Aorta (tissue), 5 donors: ENCODE measurements at places on chromosomes 3 and 15. TPM values are rescaled to one million over a fixed set of nuclear protein-coding genes. Genes with fewer than 3 reads are reported as not detected.

DNA sequence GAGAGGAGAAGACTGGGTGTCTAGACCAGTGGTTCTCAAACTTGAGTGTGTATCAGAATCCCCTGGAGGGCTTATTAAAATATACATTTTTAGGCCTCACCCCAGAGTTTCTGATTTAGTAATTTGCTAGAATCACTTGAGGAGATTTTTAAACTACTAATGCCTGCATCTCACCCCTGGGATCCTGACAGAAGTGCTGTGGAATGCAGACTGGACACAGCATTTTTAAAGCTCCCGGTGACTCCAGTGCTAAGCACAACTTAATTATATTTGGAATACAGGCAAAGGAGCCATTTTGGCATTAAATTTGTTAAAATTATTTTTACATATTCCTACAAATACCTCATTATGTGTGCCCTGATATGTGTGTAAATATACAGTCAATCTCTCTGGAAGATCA lies 26.7 kb upstream of the COL6A6 start:
- H3K36me3 ChIP-seq: no peaks in the 10 kb centered on the region
- no peaks in the 10 kb centered on the region for H3K27me3 ChIP-seq
- H3K4me1 ChIP-seq: no peaks in the 10 kb centered on the region
- DNase-seq: no peak

DNA sequence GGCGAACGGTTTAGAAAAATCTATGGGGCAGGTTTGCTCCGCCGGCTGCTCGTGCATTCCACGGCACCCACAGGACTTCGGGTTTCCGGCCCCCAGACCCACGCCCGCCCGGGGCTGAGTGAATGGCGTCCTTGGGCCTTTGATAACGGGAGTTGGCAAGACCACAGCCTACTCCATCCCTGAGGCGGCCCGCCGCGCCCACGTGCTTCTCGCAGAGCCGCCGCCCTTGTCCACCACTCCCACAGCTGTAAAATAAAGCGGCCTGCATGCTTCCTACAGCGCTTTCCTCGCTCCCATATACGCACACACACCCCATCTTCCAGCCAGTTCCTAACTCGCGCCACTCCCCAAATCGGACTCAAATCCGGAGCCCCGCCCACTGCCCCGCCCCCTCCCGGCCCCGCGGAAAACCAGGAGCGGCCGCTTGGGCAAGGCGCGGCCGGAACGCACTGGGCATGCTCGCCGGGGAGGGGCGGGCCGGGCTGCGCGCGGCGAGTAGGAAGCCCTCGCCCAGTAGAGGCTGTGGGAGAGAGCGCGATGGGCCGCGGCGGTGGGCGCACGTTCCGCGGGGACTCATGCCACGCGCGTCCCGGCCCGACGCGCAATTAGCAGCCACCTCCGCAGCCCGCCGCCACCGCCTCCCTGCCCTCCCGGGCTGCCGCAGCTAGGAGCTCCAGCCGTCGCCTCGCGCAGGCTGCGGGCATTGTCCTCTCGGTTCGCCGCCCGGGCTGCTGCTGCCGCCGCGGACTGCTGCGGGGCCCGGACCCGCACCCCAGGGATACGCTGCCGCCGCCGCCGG lies at the start of gene RAP2B:
Gene RAP2B (plus strand): TSS at position 513 of the 799 bp plus-strand sequence. CDS start 468 bp downstream, outside the sequence.
- H3K27ac ChIP-seq: peak within 1 kb of the TSS; percentile 29
- peak; percentile 98 for DNase-seq
- H3K4me1 ChIP-seq: no peaks in the 10 kb centered on the region
- H3K36me3 ChIP-seq: no peaks in the 10 kb centered on the region

The DPPA4 gene
- total RNA-seq: not detected

- no peaks in the 10 kb centered on the region for H3K36me3 ChIP-seq
These were observed 190.7 kb upstream of the NDN start for GRCh38 chr15:23877502-23878412.

The CTXN2 gene
- total RNA-seq: not detected

GRCh38 chr3:81695302-81695701 lies 66.1 kb downstream of the GBE1 start:
- no peaks in the 10 kb centered on the region for H3K27me3 ChIP-seq
- DNase-seq: no peak
- H3K4me1 ChIP-seq: no peaks in the 10 kb centered on the region
- H3K27ac ChIP-seq: no peak overlapping the region
- H3K36me3 ChIP-seq: peaks cover 3% of the 10 kb centered on the region
- H3K4me3 ChIP-seq: no peak overlapping the region

DNA sequence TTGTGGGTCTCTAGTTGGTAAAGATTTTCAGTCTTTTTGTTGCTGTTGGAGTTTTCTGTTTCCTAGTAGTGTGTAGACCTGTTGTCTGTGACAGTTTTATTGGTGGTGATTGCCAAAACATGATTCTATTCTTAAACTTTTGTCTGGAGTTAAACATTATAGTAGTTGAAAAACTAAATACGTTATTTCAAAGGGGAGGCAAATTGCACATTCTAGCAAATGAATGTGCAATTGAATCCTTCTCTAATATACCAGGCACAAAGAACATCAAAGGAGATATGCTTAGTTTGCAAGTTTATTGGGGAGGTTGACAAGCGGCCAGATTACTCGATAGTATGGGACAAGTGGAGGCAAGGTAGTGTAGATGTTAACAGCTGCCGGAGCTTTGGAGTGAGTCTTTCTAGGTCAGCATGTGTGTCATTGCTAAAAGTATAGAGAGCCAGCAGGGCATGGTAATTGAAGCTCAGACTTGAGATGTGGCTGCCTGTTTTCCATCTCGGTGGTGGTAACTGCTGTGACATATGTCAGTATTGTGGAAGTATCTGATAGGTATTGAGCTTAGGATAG lies 20.6 kb downstream of the CHD2 start:
- H3K36me3 ChIP-seq: peaks cover 2% of the 10 kb centered on the region
- peaks cover 11% of the 10 kb centered on the region for H3K4me1 ChIP-seq
- H3K27me3 ChIP-seq: no peaks in the 10 kb centered on the region
- H3K4me3 ChIP-seq: no peak overlapping the region
- peak overlapping the region; percentile 57 for H3K27ac ChIP-seq
- DNase-seq: no peak

DNA sequence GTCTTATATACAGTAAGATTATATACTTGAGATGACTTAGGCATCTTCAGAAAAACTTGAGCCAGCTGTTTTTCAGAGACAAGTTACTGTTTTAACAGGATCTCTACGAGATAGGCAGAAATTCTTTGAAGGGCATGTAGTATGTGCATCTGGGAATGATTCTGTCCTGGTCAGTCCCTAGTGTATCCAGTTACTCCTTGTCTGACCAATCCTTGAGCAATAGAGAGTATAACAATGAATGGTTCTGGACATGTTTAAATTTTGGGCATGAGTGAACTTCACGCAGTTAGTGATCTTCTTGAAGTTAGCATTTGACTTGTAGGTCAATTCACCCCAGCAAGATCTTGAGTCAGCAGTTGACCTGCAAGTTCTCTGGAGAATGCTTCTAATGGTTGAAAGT lies 24.7 kb upstream of the HHLA2 start:
- H3K4me1 ChIP-seq: no peaks in the 10 kb centered on the region
- H3K27me3 ChIP-seq: no peaks in the 10 kb centered on the region
- no peak overlapping the region for H3K27ac ChIP-seq
- DNase-seq: no peak
- no peak overlapping the region for H3K4me3 ChIP-seq
- H3K36me3 ChIP-seq: no peaks in the 10 kb centered on the region

The PAQR5 gene
- 1.9 TPM for total RNA-seq

The LACTB gene
- total RNA-seq: 12.6 TPM

The CMC1 gene
- total RNA-seq: 16.0 TPM

- no peak overlapping the region for H3K27ac ChIP-seq
- no peaks in the 10 kb centered on the region for H3K27me3 ChIP-seq
- no peak overlapping the region for H3K4me3 ChIP-seq
These were observed 337.8 kb upstream of the NR2E3 start for GRCh38 chr15:71472566-71472965.

GRCh38 chr3:183875411-183875810 lies 9.3 kb downstream of the PARL start:
- no peaks in the 10 kb centered on the region for H3K4me1 ChIP-seq
- no peak for DNase-seq
- H3K27me3 ChIP-seq: no peaks in the 10 kb centered on the region
- H3K27ac ChIP-seq: no peak overlapping the region
- no peak overlapping the region for H3K4me3 ChIP-seq

GRCh38 chr15:80991421-80991820 lies 1.8 kb upstream of the MESD start:
- H3K27me3 ChIP-seq: no peaks in the 10 kb centered on the region
- H3K27ac ChIP-seq: no peak overlapping the region
- H3K36me3 ChIP-seq: no peaks in the 10 kb centered on the region
- DNase-seq: peak; percentile 74
- H3K4me1 ChIP-seq: peaks cover 5% of the 10 kb centered on the region

DNA sequence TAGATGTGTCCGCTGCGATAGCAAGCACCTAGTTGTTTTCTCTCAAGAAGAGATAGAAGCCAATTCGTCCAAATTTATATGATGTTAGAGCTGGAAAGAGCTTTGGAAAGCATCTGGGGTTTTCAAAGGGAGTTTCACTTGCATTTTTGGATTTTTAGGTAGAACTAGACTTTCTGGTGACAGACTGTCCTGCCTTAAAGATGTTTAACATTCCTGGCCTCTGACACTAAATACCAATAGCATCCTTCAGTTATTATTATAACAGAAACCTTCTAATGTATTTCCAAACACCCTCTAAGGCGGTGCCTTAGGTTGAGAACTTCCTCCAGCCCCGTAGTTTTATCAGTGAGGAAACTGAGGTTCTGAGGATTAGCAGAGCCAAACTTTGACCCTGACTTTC lies 305.3 kb downstream of the SATB1 start:
- no peak for DNase-seq
- no peaks in the 10 kb centered on the region for H3K4me1 ChIP-seq
- H3K27me3 ChIP-seq: no peaks in the 10 kb centered on the region
- no peak overlapping the region for H3K4me3 ChIP-seq
- H3K27ac ChIP-seq: no peak overlapping the region
- no peaks in the 10 kb centered on the region for H3K36me3 ChIP-seq

The TRPM1 gene
- not detected for total RNA-seq

The GP9 gene
- total RNA-seq: not detected

- peak; percentile 81 for DNase-seq
- no peaks in the 10 kb centered on the region for H3K36me3 ChIP-seq
- H3K27me3 ChIP-seq: no peaks in the 10 kb centered on the region
- no peak overlapping the region for H3K4me3 ChIP-seq
These were observed 59.1 kb downstream of the CORO2B start for GRCh38 chr15:68637767-68638404.

DNA sequence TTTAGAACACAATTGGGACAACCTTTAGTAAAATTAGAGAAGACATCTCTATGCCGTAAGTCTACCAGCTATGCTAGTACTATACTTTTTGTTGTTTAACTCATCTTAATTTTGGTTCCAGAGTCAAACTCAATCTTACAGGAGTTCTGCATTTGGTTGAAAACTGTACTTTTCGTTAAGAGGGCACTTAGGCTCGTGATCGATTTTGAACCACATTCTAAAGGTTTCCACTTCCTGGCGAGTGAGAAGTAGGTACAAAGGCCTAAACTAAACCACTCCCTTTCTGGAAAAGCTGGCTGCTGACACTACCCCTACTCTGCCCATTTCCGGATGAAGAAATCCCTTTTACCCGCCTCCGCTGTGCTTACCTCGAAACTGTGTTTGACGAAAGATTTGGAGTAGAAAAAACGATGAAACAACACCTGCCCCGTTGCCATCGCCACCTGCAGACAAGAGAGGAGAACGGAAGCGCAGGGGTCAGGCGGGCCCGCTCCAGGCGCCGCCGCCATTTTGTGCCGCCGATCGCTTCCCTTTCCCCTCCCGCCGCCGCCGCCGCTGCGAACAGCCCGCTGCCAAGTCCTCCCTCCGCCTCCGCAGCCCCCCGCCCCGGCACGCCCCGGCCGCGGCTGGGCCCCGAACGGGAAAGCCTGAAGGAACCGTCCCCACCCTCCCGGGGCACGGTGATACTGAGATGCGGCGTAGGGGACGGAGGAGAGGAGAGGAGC lies 748 bp downstream of the CCNL1 start:
- H3K27me3 ChIP-seq: no peaks in the 10 kb centered on the region
- H3K4me1 ChIP-seq: no peaks in the 10 kb centered on the region
- peak; percentile 75 for DNase-seq
- peak overlapping the region; percentile 99 for H3K27ac ChIP-seq

DNA sequence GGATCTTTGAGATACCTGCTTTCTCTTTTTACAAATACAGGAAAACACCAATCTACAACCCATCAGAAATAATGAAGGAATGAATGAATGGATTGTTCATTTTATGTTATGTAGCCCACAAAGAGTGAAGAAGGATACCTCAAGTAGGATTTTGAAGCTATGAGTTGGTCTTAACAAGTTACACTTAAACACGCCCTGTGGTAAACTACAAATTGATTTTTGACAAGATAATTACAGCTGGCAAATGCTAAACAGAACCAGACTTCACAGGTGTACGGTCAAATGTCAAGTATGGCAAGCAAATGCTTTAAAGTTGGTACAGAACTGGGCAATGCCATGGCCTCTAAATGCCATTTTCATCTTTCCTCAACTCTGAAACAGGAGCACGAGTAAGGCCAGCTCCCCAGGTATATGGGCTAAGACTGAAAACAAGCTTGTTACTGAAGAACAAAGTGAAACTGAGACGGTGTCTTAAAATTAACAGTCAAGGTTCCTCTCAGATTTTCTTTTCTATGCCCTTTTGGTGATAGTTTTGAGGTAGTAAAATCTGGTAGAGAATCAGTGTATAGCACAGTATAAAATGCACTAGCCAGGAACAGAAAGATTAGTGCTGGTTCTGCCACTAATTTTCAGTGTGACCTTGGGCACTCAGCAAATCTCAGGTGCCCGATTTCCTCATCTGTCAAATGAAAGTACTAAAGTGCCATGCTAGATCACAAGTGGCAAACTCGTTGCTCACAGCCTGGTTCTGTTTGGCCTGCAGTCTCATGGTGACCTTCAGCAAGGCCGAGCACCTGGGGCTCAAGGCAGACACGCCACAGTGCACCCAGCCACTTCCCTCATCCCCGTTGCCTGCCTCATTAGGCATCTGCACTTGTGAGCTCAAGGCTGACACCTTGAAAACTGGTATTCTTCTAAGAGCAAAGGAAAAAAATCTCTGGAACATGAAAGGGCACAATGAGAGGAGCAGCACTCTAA lies 9.5 kb downstream of the RUVBL1 start:
- H3K4me1 ChIP-seq: no peaks in the 10 kb centered on the region
- H3K27ac ChIP-seq: no peak overlapping the region
- H3K27me3 ChIP-seq: no peaks in the 10 kb centered on the region
- no peak overlapping the region for H3K4me3 ChIP-seq
- peaks cover 2% of the 10 kb centered on the region for H3K36me3 ChIP-seq
